ENCODE measurements at places on chromosomes 13 and 19.

- no peak for DNase-seq
These were observed 3.4 kb downstream of the MBNL2 start for GRCh38 chr13:97225533-97225932.

GRCh38 chr13:107205318-107206104, 637.6 kb upstream of the ARGLU1 start:
- no peak for DNase-seq

GRCh38 chr19:10104130-10104513, 1.6 kb upstream of the ANGPTL6 start:
- DNase-seq = no peak

DNA sequence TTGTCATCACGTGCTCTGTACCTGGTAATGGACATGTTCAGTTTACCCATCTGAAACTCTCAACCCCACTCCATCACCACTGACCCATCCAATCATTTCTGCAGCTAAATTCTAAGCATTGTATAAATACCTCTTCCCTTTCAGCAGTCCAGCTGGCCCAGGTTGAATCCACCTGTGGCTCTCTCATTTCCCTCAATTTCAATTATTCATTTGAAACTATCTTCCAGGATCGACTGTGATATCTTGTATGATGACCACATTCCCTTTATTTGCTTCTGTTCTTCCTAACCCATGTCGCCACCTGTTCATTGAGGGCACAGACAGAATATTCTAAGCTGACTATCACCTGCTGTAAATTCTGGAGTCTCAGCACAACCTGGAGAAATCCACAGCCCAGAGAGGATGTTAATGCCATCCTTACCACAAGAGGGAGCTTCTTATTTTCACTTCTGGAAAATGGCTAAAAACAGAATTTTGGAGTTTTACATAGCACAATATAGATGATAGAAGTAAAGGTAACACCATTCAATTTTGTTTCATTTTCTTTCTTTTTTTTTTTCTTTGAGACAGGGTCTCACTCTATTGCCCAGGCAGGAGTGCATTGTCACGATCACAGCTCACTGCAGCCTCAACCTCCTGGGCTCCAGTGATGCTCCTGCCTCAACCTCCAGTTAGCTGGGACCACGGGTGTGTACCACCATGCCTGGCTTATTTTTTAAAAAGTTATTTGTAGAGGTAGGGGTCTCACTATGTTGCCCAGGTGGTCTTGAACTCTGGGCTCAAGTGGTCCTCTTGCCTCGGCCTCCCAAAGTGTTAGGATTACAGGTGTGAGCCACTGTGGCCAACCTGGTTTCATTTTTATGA, 38.6 kb downstream of the ZNF823 start:
- DNase-seq = peak; percentile 4

GRCh38 chr19:12139885-12140544, at the start of gene ZNF20:
ZNF20 (minus strand) TSS chr19:12140350; CDS start chr19:12140182, 168 bp downstream.
- DNase-seq = peak; percentile 79

DNA sequence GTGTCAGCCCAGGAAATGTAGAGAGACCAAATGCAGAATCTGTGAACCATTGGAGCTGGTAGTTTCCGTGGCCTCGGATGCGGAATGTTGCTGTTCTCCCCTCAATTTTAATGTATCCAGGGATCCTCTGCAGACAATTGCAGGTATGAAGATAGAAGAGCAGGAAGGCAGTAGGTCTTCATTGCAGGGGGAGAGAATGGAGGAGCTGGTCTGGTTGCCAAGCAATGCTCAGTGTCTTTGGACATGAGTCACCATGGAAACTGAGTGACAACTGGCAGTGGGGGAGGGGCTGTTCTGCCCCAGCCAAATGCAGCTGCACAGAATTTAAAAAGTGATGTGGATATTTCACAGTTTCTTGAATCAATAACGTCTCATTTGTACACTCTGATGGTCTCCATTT, 56.1 kb upstream of the ZNF835 start:
- no peak for DNase-seq

GRCh38 chr13:84431646-84432045, 549.4 kb upstream of the SLITRK1 start:
- no peak for DNase-seq

DNA sequence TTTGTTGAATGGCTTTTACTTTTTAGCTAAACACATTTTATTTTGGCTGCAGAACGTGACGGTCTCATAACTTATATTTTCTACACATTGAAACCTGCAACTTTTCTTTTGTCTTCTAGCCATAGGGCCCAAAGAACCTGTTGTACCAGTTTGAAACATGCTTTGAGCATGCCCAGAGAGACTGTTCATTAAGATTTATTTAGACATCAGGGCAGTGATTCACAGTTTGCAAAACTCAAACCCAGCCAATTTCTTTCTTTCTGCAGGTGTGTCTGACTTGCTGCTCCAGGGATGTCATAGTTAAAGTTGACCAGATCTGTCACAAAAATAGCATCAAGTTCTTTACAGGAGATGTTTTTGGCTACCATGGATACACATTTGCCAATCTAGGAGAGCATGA, 22.0 kb downstream of the SAE1 start:
- no peak for DNase-seq

DNA sequence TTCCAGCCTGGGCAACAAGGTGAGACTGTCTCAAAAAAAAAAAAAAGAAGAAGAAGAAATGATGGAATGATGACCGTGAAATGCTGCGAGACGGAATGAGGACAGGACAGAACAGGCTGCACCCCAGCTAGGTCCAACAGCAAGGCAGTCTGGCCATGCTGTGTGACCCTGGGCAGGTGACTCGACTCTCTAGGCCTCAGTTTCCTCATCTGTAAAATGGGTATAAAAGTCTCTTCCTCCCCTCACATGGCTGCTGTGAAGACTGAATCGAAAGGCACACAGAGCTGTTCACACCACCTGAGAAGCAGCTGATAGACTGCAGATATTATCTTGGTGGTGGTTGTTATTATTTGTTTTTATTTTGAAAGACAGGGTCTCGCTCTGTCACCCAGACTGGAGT, 22.3 kb downstream of the PTPRS start:
- no peak for DNase-seq
